ENCODE measurements at places on chromosomes 16 and 17.

- DNase-seq, result no peak
Measured at GRCh38 chr16:8677481-8677880, 3.1 kb downstream of the ABAT start.

DNA sequence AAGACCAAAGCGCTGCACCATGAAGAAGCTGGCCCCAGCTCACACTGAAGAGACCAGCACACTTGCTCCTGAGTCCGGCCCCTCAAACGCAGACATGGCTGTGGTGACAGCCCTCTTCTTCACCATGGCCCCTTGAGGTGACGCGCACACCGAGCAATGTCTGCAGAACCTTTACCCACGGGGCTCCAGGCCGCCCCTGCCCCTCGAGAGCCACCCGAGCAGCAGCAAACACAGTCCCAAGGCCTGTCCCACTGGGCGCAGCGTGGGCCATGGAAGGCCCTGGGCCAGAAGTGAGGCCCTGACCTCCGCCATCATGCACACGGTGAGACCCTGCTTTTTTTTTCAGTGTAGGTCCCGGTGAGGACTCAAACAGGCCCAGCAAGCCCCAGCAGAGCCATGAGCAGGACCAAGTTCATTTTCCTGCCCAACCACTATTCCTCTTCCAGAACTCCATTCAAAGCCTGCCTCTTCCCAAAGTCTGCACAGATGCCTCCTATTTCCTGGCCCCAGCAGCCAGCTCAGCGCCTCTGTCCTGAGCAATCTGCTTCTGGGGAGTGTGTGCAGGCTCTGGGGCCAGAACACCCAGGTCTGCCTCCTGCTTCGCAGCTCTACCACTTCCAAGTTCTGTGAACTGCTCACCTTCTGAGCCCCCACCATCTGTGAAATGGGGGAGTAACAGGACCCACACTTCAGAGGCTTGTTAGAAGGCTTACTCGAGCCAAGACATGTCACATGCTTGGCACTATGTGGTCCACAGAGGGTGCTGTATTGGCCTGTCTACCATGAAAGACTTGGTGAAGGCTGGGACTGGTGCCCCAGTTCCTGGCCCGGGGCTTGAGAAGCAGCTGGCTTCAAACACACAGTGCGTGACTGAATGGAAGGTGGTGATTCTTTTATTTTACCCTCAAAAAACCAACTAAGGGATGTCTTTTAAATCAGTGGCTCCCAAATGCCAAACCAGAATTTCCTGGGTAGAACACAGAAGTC is 35.7 kb upstream of the GSG1L start:
- DNase-seq, result no peak

DNA sequence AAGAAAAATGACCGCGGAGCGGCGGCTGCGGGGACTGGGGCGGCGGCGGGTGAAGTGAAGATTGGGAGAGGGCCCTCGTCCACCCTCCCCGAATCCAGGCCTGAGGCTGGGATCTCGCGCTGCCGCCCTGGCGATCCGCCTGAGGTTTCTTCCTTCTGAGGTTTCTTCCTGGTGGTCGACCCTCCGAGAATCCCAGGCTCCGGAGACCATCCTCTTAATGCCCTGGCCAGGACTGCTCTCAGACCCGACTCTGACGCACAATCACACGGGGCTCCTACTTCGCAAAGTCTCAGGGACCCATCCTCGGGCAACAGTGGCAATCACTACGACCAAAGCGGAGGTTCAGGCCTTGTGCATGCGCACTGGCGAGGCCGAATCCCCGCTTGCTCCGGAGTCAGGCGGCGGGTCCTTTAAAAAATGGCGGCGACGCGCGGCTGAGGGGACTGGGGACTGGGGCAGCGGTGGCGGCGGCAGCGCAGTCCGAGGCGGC is 18.0 kb upstream of the KCNJ18 start:
- DNase-seq, result no peak

- no peak for DNase-seq
Measured at GRCh38 chr17:859061-859823, 77.1 kb downstream of the MRM3 start.

DNA sequence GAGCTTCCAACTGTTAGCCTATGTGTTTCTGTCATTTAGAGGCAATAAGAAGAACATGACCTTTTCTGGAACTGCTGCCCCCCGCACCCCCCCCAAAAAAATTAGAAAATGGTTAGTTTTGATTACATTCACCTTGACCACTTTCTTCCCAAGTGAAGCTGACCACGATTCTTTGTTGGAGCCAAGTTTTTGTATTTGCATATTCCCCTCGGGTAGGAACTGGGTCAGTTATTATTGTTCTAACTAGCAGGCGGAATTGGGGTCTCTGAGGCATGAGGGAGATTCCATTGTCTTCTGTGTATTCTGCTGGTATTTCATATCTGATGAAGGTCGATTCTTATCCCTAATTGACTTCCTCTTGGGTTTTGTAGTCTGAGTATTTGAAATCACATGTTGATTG is 231.6 kb downstream of the PRKCA start:
- DNase-seq, result no peak

- peak; percentile 84 for DNase-seq
Measured at GRCh38 chr17:50626037-50626574, 8.6 kb upstream of the ABCC3 start.

DNA sequence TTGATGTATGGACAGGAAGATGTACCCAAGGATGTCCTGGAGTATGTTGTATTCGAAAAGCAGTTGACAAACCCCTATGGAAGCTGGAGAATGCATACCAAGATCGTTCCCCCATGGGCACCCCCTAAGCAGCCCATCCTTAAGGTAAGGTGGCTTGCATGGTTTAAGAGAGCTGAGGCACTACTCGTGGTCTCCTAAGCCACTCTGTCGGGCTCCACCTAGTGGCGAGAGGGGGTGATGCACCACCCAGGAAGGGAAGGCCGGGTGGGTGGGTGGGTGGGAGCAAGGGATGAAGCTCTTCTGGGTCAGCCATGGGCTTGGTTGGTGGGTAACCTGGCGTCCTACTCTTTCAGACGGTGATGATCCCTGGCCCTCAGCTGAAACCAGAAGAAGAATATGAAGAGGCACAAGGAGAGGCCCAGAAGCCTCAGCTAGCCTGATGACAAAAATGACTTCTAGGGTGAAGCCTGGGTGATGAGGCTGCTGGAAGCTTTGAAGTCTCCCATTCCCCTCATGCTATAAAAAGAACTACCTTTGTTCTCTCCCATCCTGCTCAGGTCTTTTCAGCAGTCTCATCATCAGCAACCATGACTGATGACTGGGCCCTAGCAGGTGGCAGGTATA is 21.5 kb downstream of the GPR179 start:
- peak; percentile 34 for DNase-seq

- DNase-seq, result no peak
Measured at GRCh38 chr17:47188271-47188875, 722 bp downstream of the CDC27 start.

DNA sequence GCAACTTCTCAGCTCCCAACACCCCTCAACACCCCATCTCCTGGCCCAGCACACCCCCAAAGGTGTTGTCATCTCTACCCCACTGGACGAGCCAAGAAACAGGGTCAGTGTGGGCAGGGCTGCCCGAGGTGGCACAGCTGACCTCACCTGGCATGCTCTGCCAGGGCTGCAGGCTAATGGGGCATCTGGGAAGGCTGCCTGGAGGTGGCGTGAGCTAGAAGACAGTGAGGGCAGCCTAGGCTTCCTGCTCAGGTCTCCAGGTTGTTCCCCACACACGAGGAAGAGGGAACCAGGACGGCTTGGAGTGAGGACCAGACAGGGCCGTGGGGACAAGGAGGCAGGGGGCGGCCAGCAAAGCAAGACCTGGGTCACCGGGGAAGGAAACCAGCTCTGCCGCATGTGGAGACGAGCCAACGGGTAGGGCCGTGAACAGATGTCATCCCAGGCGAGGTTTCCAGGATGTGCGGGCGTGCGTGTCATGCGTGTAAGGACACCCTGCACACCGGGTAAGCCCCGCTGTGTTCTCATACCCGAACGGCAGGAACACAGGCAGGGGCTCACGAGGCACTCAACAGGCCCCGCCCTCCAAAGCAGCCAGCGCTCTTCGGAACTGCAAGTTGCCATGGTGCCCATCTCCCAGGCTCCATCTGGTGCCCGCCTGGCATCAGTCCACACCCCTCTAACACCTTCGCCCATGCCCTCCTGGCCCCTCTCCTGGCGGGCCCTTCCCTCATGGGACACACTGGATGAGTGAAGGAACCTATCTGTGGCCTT is 29.6 kb upstream of the PVALEF start:
- DNase-seq, result no peak

GRCh38 chr16:49799172-49799571 is 56.7 kb downstream of the ZNF423 start:
- DNase-seq, result no peak

GRCh38 chr16:80981103-80981502 is 25.6 kb downstream of the CMC2 start:
- DNase-seq, result no peak

DNA sequence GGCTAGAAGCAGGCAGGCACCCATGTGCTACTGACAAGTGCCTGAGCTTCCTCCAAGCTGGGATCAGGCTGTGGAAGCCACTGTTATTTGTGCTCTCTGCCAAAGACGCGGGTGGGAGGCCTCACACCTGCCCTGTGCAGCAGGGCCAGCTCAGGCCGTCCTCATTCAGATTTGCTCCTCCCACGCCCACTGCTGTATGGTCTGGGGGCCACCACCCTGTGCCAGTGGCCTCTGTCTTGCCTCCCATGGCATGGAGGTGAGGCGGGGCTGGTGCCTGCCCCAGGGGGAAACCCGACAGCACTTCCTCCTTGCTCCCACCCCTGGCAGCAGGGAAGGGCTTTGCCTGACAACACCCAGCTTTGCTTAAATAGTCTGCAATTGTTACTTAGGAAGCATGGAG is 356.5 kb upstream of the CDH8 start:
- no peak for DNase-seq

DNA sequence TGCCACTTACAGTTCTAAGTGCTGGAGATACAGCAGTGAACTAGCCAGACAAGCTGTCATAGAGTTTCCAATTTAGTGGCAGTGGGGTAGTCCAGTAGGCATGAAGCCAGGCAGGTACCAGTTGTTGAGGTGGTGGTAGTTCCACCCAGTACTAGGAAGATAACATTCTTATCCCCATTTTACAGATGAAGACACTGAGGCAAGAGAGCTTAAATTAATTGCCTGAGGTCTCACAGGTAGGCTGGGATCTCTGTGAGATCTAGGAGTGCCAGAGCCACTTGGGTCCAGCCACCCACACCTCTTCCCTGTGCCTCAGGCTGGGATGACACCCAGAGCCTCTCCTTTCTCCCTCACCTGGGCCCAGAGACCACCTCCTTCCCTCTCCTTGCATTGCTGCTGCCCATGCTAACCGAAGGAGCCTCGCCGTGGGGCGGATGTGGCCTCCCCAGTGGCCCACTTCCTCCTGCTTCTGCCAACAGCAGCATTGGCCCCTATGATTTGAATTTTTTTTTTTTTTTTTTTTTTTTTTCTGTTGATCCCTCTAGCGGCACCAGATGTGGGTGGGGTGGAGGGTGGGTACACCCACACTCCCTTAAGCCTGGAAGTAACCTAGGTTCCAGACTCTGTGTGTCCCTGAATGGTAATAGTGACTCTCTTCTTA is 114.0 kb downstream of the PRKCB start:
- DNase-seq, result peak; percentile 84

DNA sequence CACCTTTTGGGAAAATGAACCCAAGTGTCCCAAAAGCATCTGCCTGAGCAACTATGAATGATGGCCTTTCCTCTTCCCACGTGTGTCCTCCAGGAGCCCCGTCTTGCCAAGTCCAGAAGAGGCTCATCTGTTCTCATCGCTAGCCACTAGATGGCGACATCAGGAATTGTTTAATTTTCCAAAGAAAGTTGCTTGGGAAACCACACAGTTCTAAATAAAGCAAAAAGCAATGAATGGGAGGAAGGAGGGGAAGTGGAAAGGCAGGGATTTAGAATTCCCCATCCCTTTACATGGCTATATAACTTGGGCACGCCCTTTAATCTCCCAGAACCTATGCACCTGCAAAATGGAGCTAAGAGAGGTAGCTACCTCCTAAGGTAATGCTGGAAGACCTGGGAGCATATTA is 9.0 kb upstream of the CDH5 start:
- peak; percentile 71 for DNase-seq

DNA sequence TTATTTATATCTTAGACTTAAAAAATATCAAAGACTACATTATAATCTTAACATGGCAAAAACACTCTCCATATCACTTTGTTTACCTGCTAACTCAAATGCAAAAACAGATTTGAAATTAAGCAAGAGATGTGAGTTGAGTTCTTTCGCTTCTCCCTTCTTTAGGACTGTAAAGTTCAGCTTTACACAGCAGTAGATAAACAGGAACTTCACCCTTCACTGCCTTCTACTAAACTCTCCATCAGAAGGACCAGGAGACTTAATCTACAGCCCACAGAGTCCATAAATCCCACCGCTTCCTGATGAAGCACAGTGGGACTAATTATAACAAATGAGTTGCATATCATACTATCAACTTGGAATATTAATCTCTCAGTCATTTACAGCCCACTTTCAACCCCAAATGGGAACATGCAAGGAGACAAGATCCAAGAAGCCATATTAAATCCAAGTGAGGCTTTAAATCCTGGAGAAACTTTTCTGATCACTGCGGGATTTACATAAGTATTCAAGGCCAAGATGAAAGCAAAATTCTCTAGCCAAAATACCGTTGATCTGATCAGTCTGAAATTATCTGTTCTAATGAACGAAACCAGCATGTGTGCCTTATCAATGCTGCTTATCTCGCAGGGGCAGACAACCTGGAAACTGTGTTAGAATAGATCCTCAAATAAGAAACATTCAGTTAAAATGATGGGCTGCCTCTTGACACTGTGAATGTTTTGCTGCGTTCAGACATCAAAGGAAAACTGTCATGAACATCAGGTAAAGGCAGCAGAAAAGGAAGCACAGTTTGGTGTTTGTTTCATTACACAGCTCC is 1.6 kb downstream of the AMFR start:
- DNase-seq, result peak; percentile 60

DNA sequence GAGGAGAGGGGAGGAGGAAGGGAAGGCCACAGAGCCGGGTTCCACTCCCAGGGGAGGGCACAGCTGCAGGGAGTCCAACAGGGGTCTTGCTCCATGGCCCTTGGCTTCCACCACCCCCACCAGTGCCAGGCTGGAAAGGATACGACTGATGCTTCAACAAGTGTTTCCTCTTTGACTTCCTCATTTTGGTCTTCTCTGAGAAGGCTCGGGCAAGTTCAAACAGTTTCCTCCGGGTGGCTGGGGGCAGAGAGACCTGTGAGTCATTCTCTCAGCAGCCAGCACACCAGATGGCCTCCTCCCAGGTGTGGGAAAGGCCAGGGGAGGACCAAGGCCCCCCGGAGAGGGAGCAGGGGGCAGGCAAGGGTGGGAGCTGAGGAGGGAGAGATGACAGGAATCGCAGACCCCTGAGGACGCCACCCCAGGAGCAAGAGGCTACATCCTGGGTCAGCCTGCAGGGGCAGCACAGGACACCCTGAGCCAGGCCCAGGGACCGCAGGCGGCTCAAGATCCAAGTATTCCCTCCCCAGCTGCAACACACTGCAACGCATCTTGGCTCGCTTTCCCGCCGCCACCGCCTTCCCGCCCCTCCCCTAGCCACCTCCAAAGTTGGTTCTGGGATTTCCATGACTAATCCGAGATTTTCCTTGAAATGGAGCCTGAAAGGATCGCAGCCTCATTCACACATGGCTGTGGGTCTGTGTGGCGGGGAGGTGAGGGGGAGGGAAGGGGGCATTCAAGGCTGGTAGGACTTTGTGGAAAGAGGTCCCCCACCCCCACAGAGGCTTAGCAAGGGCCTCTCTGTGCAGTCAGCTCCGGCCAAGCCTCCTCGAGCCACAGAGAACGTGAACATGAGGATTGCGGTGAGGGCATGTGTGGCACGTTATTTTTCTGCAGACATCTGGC is 18.4 kb upstream of the MRPS23 start:
- peak; percentile 97 for DNase-seq

- peak; percentile 80 for DNase-seq
Measured at GRCh38 chr17:73304971-73305812, 6.6 kb downstream of the CDC42EP4 start.
